ENCODE measurements at places on chromosomes 4 and X.
A peak's percentile ranks its signal among the peaks of the same experiment; 100 is the strongest.

- no peak for DNase-seq
Measured at GRCh38 chr4:12507868-12508481, 976.2 kb downstream of the RAB28 start.

DNA sequence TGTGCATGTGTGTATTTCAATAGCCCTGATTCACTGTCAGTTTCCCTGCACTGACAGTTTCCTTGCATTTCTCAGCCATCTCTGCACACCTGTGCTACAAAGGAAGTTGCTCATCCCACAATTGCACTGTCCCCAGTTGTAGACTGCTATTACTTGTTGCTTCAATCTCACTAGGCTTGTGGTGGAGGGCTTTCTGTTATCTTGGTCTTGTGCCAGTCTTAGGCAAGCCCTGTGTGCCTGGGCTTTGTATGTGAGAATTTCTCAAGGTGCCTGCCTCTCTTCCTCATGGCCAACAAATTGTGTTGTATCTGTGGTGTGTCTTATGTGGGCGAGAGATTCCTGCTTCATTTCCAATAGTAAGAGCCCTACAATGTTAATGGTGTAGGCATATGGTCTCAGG, 467.4 kb downstream of the GRIA2 start:
- DNase-seq = no peak

GRCh38 chr4:89469930-89470375, 162.4 kb upstream of the GPRIN3 start:
- no peak for DNase-seq

DNA sequence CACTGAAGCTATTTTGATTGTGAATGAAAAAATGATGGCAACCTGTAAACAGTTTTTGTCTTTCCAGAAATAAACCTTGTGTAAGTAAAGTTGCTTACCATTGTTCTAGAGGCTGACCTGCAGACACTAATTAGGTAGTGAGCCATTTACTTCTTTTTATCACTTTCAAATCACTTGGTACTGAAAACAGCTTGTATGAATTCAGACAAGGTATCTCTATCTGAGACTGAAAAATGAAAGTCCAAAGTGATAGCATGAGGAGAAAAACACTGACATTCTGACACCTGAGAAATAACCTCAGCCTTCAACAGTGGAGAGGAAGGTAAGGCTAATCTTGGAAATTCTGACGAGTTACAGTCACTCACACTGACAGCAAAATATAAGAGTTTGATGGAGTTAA, 238.8 kb downstream of the GPC3 start:
- DNase-seq = no peak

DNA sequence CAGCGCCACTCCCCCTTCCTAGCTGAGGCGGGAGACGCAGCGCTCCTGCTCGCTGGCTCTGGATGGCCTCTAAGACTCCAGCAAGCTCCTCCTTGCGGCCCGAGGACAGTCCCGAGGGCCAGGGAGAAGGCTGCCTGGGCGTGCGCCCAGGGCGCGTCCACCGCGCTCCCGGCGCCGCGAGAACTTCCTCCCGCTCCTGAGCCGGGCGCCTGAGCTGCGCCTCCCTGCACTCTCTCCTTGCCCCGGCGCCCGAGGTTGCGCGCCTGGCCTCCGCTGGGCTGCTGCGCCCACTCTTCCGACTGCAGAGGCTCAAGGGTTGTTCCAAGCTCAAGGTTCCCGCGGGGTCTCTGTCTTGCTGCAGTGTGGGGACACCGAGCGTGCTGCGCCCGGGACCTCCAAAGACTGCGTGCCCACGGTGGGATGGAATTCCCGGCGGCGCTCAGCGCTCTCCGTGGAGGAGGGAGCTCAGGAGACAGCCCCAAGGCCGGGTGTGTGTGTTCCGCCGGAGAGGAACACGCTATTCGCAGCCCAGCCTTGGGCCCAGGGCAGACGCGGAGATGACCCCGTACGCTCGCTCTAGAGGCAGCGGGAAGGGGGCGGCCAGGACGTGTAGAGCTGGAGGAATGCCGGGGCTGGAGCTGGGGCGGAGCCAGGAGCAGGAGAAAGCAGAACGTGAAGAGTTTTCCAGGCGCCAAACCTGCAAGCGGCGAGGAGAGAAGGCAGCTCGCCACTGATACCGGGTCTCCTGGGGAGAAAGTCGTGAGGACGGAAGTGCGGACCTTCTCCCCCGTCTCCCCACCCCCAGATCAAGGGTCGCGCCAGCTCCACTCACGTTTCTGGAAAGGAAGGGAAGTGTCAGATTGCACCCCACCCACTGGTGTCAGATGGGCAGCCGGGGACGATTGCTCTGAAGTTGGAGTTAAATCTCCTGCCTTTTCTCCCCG, at the start of gene ARHGAP6:
ARHGAP6 (minus strand) TSS at position 753 of the 944 bp plus-strand sequence. CDS start 1,092 bp downstream, outside the sequence.
- peak; percentile 3 for DNase-seq

DNA sequence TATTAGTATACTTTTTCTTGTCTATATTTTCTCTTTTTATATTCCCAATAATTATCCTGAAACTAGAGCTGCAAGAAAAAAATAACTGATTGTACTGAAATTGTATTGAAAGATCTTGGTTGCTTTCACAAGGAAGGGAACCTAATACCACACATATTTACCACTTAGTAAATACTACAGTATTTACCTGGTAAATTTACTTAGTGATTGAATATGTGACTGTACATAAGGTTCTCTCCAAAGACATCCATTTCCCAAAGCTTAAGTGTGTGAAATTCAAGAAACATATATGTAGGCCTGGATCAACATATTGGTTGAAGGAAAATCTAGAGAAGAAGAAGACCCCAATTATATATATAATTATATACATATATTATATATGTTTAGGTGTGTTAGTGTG, 1272.7 kb downstream of the C4orf33 start:
- peak; percentile 2 for DNase-seq

DNA sequence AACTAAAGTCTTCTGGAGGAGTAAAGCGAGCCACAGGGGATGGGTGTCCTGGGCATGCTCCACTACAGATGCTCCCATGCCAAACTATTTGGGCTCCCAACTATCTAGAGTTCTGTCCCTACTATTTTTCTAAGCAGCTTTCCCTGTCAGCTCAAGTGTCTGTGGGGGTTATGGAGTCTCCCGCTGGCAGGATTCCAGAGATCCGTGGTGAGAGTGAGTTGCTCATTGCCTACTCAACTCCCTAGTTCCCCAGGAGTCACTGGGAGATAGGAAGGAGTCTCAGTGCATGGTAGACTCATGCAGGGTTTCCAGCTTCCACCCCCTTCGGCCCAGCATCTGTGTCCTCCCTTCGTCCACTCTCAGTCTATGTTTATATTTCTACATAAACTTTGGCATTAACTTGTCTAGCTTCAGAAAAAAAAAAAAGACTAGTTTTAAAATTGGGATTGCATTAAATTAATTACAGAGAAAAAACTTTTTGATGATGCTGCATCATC, 55.1 kb upstream of the INPP4B start:
- no peak for DNase-seq

DNA sequence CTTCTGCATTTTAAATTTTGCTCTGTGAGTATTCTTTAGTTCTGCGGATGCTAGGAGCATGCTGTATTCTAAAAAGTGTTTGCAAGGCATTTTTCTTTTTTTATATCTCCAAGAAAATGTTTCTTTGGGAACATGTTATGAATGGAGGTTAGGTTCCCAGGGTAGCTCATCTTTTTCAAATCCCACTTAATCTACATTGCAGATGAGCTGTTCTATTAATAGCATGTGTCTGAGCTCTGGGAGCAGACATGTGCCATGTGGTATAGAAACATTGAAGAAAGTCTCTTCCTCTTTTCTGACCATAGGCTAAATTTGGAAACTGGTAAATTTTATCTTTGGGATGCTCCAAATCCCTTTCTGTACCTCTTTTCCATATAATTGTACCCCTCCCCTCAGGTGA, 23.2 kb downstream of the DIAPH2 start:
- DNase-seq = no peak

DNA sequence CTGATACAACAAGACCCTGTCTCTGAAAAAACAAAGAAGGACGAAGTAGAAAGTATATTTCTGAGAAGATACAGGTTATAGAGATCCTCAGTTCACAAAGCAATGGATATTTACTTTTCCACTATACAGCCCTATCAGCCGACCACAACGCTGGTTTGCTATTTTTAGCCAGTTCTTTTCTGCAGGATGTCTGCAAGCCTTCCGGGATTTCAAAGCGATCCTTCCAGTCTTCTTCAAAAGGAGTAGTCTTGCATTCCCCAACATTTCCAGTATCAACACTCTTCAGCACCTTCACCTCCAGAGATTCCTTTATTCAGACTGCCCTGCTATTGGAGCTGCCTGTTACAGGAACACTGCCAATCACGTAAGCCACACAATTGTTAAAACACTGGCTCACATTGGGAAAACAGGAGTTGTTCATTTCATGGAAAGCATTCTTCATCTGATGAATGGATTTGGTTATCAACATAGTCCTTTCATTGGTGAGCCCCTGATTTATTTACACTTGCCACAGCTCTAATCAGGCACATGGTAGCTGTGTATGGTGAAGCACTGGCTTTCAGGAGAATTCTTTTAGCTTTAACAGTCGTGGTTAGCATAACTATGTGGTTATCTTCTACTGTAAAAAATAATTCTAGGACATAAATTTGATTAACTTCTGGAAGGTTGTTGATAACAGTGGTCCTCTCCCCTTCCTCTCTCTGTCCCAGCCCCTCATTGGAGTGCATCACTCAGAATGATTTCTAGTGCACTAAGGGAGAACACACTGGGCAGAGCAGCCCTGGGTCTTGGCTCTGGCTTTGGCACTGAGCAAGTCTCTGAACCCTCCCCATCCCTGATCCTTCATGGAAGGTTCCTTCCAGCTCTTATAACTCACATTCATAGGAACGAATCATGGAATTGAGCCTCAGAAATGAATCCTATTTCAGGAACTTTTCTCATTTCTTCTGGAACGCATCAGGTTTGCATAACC, 109.9 kb upstream of the SORBS2 start:
- DNase-seq = no peak

GRCh38 chrX:134718105-134718965, 60.1 kb upstream of the PLAC1 start:
- DNase-seq = peak; percentile 9

DNA sequence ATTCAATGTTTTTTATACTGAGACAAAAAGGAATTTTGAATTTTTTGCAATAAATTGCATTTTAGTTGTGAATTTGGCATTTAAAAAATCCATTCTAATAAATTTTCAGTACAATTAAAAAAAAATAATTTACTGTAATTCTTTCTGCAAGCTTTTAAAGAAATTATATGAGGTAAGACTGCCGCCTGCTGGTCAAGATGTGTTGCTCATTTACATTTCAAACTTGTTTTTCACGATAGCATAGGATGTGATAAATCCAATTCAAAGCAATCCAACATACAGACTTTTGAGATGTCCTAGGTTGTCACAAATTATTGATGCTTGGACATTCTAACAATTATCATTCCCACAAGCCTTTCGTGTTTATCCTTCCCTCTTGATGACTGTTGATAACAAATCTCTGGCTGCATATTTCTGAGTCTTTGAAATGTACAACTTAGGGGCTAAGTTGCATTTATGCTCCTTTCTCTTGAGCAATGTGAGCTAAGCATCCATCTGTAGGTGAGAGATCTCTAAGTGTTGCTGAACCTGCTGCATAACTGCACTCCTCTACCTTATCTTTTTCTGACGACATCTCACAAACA, 21.7 kb upstream of the MFAP3L start:
- DNase-seq = peak; percentile 44

GRCh38 chr4:100797791-100798190, 280.0 kb upstream of the EMCN start:
- DNase-seq = no peak

All from NCI-H510A treated with DMSO at 0.1 percent for 48 hours (cell line).